Left lung (tissue), 14 donors: ENCODE measurements at places on chromosomes 7 and 10. TPM values are rescaled to one million over a fixed set of nuclear protein-coding genes. Genes with fewer than 3 reads are reported as not detected.

C10orf67 gene
- 0.93 TPM for total RNA-seq

OR9A2 gene
- total RNA-seq, result not detected

DNA sequence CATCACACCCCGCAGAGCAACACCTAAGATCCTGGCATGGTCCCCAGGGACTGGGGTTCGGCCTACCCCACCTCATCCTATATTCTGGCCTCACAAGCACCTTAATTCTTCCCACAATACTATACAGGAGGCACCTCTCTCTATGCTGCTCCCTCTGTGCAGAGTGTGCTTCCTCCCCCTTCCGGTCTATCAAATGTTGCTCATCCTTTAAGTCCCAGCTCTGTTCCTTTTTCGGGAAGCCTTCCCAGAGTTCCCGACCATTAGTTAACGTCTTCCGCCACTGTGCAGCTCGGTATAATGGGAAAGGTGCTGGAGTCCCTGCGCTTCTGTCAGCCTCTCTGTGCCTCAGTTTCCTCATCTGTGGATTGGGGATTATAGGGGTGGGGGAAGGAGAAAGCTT is 21.8 kb downstream of the PALD1 start:
- no peak overlapping the region for H3K4me3 ChIP-seq
- peaks cover 33% of the 10 kb centered on the region for H3K4me1 ChIP-seq
- no peak for DNase-seq

- no peak overlapping the region for H3K4me3 ChIP-seq
- H3K4me1 ChIP-seq, result no peaks in the 10 kb centered on the region
- no peak overlapping the region for H3K27ac ChIP-seq
These were observed 521.7 kb upstream of the ANKRD30A start for GRCh38 chr10:36603688-36604087.

DNA sequence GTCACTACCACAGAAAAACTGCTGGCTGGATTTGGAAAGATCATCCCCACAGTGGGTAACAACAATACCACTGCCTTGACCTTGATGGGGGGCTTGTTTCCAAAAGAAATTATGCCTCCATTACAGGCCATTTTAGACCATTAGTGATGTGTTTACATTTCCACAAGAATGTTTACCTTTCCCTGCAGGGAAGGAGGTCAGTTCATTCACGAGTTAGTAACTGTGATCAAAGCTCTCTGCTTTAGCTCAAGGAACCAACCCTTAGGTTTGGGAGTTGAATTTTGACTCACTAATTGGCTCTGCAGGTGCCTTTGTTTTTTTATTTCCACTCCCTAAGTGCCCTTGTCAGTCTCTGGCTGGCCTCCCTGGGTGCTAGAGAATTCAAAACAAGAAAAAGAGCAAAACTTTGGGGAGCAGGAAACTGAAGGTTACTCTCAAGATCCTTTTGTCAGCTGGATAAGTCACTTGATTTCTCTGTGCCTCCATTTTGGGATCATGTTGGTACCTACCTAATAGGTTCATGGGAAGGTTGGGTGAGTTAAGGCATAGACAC is 41.1 kb upstream of the NUPR2 start:
- no peaks in the 10 kb centered on the region for H3K4me1 ChIP-seq
- no peaks in the 10 kb centered on the region for H3K27me3 ChIP-seq
- H3K27ac ChIP-seq, result no peak overlapping the region
- H3K36me3 ChIP-seq, result no peaks in the 10 kb centered on the region
- no peak for DNase-seq

DNA sequence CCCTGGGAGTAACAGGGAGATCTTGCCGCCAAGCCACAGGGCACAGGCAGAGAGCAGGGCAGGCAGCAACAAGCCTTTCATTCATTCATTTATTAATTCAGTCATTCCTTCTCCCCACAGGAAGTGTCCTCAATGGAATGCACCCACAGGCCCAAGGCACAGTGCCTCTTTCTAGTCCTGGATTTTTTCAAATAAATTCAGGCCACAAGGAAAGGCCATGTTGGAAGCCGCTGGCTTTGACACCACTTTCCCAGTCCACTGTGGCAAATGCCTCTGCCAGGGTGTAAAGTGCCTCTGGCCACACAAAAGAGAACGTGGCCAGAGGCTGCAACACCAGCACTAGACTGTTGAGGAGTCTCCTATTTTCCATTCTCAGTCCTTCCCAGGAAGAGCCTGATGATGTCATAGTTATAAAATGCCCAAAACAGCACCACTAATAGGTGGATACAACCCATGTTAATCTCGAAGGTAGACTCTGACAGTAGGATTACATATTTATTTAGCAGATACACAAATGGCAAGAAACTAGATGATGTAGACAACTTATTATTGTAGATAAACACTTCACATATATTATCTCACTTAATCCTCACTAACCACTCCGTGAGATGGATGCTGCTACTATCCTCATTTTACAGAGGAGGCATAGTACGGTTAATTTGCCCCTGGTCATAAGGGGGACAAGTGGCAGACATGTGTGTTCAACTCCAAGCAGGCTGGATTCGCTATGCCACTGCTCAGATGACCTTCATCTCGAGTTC is 5.5 kb downstream of the JAZF1 start:
- no peaks in the 10 kb centered on the region for H3K27me3 ChIP-seq
- no peak overlapping the region for H3K27ac ChIP-seq
- H3K36me3 ChIP-seq, result no peaks in the 10 kb centered on the region

- H3K27ac ChIP-seq, result no peak overlapping the region
- DNase-seq, result peak; percentile 78
- H3K36me3 ChIP-seq, result no peaks in the 10 kb centered on the region
- no peak overlapping the region for H3K4me3 ChIP-seq
- H3K4me1 ChIP-seq, result no peaks in the 10 kb centered on the region
- no peaks in the 10 kb centered on the region for H3K27me3 ChIP-seq
These were observed 249.7 kb downstream of the ELMO1 start for GRCh38 chr7:37198906-37199485.

DNA sequence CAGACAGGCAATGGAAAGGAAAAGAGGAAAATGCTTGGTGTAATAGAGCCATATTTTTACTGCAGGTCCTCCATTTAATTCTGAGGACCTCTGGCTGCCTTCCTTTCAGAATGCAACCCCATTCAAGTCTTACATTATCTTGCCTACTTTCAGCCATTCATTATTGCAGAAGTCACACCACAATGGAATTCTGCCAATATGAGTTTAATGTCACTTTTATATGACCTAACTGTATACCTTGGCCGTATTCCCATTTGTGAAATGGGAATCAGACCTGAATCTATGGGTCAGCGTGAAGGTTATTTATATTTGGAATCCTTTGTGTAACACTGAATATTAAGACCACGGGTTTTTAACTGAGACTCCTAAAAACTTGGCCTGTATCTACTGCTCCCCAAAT is 241.7 kb upstream of the AOAH start:
- no peaks in the 10 kb centered on the region for H3K36me3 ChIP-seq
- no peak overlapping the region for H3K27ac ChIP-seq
- peaks cover 30% of the 10 kb centered on the region for H3K4me1 ChIP-seq
- no peak overlapping the region for H3K4me3 ChIP-seq

DNA sequence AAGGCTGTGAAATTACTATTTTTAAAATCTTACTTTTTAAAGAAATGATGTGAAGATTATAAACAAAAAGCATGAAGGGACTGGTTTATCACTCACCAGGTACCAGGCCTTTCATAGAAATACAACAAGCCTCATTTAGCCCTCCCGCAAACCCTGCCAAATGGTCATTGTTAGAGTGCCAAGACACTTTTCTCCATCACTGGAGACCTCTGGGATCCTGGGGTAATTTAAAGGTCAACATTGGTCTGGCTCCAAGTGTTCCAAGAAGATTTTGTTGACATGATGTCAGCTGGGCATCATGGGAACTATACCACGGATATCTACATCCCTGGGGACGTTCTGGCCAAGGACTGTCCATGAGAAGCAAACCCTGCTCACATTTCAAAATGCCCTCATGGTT is 138.0 kb upstream of the FRMD4A start:
- H3K27me3 ChIP-seq, result no peaks in the 10 kb centered on the region
- H3K4me1 ChIP-seq, result no peaks in the 10 kb centered on the region
- no peaks in the 10 kb centered on the region for H3K36me3 ChIP-seq
- no peak overlapping the region for H3K27ac ChIP-seq
- no peak overlapping the region for H3K4me3 ChIP-seq

DNA sequence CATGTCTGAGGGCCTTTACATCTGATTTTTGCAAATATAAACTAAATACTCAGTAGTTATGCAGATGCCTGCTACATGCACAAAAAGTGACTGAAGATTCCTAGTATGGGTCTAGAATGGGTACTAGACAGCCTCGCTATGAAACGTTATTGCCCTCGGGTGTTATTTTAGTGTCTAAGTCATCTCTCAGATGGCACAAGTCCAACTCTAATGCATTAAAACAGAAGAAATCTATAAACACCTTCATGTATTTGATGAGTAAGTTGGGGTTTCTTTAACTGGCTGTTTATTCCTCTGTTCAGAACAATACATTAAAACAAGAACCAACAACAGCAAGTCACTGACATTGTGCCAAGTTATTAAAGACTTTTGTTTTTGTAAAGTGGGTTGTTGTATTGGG is 41.6 kb downstream of the TEX36 start:
- no peaks in the 10 kb centered on the region for H3K27me3 ChIP-seq
- H3K36me3 ChIP-seq, result no peaks in the 10 kb centered on the region
- H3K4me1 ChIP-seq, result no peaks in the 10 kb centered on the region
- no peak for DNase-seq

GRCh38 chr10:70503776-70504175 is 25.2 kb downstream of the PALD1 start:
- H3K4me1 ChIP-seq, result peaks cover 3% of the 10 kb centered on the region
- H3K4me3 ChIP-seq, result no peak overlapping the region
- DNase-seq, result no peak
- H3K27ac ChIP-seq, result no peak overlapping the region

DNA sequence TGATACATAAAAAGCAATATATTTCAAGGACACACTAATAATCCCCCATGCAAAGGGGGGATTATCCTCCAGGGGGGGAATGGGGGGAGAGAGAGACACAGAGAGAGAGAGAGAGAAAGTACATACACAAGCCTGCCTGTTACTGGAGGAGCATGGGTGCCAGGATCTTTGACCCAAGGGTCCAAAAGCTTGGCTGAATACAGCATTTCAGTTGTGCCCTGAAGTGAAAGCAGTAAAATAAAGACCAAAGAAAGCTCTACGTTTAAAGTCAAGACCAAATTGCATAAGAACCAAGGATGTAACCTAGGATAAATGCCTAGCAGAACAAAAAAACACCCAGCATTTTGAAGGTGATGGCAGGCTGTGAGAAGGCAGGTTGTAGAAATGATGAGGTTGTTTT is 27.8 kb upstream of the ITGB8 start:
- no peaks in the 10 kb centered on the region for H3K36me3 ChIP-seq
- H3K4me1 ChIP-seq, result no peaks in the 10 kb centered on the region
- no peak overlapping the region for H3K27ac ChIP-seq
